ENCODE measurements at places on chromosomes 7 and 10. TPM values are rescaled to one million over a fixed set of nuclear protein-coding genes. Genes with fewer than 3 reads are reported as not detected.

KLHL7 gene
- 13.3 TPM for total RNA-seq

- peak; percentile 42 for DNase-seq
Measured at GRCh38 chr7:141158561-141158960, 84.7 kb downstream of the TMEM178B start.

CPA2 gene
- not detected for total RNA-seq

ZNF239 gene
- total RNA-seq: 0.40 TPM

GRCh38 chr7:98553666-98554065, 63.4 kb upstream of the NPTX2 start:
- DNase-seq: no peak

- no peak for DNase-seq
Measured at GRCh38 chr7:98727146-98727709, 110.1 kb downstream of the NPTX2 start.

DNA sequence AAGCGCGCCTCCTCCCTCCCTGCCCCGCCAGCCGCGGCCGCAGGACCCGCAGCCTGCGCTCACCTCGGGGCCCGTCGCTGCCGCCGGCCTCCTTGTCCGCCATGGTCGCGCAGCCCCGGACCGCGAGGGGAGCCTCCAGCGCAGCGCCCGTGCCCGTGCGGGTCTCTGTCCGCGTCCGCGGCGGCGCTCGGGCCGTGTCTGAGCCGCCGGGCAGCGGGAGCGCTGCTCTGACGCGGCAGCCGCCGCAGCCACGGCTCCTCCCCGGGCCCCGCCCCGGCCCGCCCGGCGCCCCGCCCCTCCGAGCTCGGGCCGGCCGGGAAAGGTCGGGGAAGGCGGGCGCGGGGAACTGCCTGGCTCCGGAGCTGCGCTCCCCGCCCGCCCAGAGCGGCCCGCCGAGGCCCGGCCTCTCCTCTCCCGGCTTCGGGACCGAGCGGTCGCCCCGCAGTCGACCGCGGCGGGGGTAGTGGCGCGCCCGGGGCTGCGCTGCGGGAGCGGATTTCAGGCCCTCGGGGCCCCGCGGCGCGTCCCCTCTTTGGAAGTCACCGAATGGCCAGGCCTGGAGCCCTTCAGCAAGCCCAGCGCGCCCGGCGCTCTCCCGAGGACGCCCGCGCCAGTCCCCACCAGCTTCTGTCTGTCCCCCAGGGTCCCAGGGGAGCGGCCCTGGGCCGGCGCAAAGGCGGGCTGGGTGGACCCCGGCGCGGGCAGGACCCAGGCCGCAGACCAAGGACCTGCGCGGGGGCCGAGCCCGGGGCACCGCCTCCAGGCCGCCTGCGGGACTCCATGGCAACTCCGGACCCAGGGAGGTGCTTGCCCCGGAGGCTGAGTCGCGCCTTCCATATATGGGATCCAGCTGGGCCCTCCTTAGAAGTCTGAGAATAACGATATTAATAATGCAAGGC, at the start of gene HSPA12A:
TSS of gene HSPA12A (minus strand) at position 200 of the 899 bp plus-strand sequence. CDS start at position 103, 97 bp downstream.
- DNase-seq: peak; percentile 71

- no peak for DNase-seq
Measured at GRCh38 chr10:77649333-77650331, 12.0 kb upstream of the KCNMA1 start.

CCDC172 gene
- not detected for total RNA-seq

DNA sequence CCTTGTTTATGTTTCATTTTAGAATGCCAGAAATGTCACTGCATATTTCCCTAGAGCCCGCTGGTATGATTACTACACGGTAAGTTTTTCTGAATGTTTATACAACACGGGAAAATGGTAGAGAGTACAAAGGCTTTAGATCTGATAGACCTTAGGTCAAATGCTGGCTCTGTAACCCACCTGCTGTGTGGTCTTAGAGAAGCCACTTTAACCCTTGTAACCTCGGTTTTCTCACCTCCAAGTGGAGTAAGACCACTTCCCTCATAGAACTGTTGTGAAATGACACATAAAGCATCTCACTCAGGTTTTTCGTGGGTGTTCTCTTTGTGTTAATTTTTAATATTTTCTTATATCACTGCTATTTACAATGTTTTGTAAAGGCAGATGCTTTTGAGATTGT, 13.9 kb upstream of the MGAM2 start:
- DNase-seq: no peak
